MCF 10A (cell line): ENCODE measurements at places on chromosomes 12 and 14. TPM values are rescaled to one million over a fixed set of nuclear protein-coding genes. Genes with fewer than 3 reads are reported as not detected.

TSPAN9 gene
- 12.6 and 13.4 TPM in 2 replicates for total RNA-seq

SUOX gene
- 6.3 and 7.9 TPM in 2 replicates for total RNA-seq

- DNase-seq, result no peak
These were observed 2.5 kb downstream of the MYH7 start for GRCh38 chr14:23432946-23433345.

DNA sequence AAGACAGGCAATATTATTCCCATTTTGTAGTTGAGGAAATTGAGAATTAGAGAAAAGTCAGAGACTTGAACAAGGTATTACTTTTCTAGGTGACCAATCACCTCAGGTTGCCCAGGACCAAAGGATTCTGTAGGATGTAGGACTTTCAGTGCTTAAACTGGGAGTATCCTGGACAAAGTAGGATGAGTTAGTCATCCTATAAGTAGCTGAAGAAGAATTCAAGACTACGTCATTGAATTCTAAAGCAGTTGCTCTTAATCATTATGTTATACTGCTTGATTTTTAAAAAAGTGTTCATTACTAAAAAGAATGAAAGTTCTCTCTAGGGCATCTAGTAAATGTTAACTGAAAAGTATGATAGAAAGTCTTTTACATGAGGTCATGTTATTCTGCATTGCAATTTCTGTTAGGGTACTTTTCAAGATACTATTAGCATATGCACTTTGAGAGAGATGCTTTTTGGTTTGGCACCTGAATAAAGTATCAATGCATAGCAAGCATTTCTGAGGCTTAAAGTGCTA, 101.7 kb downstream of the RTN1 start:
- no peak for DNase-seq

DNA sequence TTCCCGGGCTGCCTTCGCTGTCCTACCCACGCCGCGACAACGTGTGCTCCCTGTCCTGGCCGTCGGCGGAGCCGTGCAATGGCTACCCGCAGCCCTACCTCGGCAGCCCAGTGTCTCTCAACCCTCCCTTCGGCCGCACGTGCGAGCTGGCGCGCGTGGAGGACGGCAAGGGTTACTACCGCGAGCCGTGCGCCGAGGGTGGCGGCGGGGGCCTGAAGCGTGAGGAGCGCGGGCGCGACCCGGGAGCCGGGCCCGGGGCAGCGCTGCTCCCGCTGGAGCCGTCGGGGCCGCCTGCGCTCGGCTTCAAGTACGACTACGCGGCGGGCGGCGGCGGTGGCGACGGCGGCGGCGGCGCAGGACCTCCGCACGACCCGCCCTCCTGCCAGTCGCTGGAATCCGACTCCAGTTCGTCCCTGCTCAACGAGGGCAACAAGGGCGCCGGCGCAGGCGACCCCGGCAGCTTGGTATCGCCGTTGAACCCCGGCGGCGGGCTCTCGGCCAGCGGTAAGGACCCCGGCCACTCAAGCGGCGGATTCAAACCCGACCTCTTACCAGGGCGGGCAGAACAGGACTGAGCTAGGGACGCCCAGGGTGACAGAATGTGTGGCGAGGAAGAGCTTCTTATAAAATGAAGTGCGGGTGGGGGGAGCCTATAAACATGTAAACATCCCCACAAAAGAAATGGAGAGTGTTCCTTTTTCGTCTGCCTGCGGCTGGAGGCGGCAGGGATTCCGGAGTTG, 503 bp downstream of the HOXC12 start:
- DNase-seq, result no peak

- DNase-seq, result peak; percentile 82
These were observed 446 bp upstream of the ZNF641 start for GRCh38 chr12:48351022-48351708.

GRCh38 chr12:15520083-15520482, 197.8 kb downstream of the PTPRO start:
- DNase-seq, result no peak

- no peak for DNase-seq
These were observed 984.2 kb downstream of the FSCB start for GRCh38 chr14:43522901-43523300.

DNA sequence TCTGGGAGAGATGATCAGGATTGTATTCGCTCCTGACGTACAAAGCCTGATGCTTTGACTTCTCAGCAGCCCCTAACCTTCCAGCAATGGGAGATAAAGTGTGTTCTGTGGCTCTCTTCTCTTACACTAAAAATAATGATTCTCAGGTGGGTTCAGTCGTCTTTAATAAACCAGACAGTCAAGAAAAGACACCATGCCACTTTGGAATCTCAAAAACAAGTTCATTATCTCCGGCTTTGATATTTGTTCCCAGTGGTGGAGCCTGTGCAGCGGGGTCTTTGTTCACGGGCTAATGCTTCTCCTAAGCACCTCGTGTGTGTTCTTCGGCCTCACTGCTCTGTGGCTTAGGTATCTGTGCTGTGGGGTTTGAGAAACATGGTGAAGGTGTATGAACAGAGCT, 1.6 kb downstream of the ACVR1B start:
- no peak for DNase-seq
